Peyer's patch (tissue), 4 donors: ENCODE measurements at places on chromosomes 6 and 20. TPM values are rescaled to one million over a fixed set of nuclear protein-coding genes. Genes with fewer than 3 reads are reported as not detected.

- DNase-seq = no peak
These were observed 47.8 kb downstream of the PLCG1 start for GRCh38 chr20:41185013-41185757.

DNA sequence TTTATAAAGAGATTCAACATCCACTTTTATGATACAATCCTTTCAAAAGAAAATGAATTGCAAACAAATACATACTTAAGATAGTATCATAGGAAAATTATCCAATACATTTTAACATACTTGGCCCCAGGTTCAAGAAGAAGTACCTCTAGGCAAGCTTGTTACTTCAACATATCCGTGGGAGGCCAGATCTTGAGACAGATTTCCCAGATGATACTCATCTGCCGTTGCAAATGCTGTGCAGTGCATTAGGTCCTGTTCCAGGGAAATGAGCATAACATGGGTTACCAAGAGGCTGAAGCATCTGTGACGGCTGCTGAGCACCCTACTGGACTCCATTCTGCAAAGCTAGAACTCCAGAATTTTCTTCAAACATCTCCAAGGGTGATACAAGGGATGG, 15.6 kb downstream of the RMND1 start:
- DNase-seq = no peak

- DNase-seq = no peak
These were observed 28.5 kb downstream of the THBS2 start for GRCh38 chr6:169225131-169225576.

GRCh38 chr20:52087471-52087870, 104.1 kb downstream of the ZFP64 start:
- DNase-seq = no peak

GRCh38 chr20:46895906-46896242, 1.2 kb downstream of the EYA2 start:
- no peak for DNase-seq

DNA sequence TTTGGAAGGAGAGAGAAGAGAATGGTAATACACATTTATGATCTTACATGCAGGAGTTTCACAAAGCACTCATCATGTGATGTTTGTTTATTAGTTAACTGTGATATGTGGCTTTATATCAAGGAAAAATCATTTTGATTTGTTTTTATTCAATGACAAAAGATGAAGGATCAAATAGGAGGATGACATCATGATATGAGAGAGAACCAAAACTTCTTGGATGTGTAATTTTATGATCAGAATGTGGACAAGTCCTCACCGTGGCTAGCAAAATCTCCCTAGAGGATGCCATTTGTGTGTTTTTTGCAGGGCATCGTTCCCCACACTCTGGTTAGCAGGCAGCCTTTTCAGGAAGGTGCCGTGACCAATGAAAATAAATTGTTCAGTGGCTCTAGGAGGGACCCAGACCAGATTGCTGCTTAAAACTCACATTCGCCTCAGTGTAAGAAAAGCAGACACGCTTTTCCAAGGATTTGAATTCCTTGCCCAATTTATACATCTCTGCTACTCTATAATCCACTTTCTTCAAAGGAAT, 552.7 kb downstream of the NKAIN2 start:
- DNase-seq = no peak

CTAGE9 gene
- total RNA-seq = not detected

KCNK15 gene
- 0.54 TPM for total RNA-seq

SLC22A1 gene
- total RNA-seq = 1.1 TPM

OR12D3 gene
- not detected for total RNA-seq

LKAAEAR1 gene
- not detected for total RNA-seq

PPIL1 gene
- total RNA-seq = 6.0 TPM

CD109 gene
- total RNA-seq = 3.2 TPM

WASF1 gene
- 5.8 TPM for total RNA-seq

TEAD3 gene
- total RNA-seq = 10.7 TPM
